GM23248 (cell line): ENCODE measurements at places on chromosomes 13 and 19.

GRCh38 chr19:4445963-4446703, 11.5 kb downstream of the UBXN6 start:
- no peak for DNase-seq

DNA sequence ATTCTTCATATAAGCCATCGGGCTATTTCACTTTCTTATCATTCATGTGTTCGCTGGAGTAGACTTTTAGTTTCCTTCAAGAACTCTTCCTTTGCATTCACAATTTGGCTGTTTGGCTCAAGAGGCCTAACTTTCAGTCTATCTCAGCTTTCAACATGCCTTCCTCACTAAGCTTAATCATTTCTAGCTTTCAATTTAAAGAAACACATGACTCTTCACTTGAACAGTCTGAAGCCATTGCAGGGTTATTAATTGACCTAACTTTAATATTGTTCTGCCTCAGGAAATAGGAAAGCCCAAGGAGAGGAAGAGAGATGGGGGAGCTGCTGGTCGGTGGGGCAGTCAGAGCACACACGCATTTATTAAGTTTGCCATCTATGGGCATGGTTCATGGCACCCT, 158.1 kb downstream of the SUCLA2 start:
- no peak for DNase-seq

DNA sequence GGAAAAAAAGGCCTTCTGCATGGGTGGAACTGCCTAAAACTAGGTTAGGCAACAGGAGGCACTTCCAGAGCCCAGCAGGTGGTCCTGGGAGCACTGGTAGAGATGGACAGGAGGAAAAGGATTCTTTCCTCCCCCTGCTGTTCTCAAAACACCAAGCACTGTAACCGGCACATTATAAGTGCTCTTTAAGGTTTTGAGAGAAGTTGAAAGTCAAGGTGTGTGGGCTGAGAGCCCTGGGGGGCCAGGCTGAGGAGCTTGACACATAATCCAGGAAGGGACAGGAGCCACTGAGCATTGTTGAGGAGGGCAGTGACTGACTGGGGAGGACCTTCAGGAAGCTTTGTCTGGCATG, 32.3 kb downstream of the SPATA13 start:
- DNase-seq, result no peak

- no peak for DNase-seq
These were observed 121.9 kb upstream of the TSC22D1 start for GRCh38 chr13:44698066-44698465.

DNA sequence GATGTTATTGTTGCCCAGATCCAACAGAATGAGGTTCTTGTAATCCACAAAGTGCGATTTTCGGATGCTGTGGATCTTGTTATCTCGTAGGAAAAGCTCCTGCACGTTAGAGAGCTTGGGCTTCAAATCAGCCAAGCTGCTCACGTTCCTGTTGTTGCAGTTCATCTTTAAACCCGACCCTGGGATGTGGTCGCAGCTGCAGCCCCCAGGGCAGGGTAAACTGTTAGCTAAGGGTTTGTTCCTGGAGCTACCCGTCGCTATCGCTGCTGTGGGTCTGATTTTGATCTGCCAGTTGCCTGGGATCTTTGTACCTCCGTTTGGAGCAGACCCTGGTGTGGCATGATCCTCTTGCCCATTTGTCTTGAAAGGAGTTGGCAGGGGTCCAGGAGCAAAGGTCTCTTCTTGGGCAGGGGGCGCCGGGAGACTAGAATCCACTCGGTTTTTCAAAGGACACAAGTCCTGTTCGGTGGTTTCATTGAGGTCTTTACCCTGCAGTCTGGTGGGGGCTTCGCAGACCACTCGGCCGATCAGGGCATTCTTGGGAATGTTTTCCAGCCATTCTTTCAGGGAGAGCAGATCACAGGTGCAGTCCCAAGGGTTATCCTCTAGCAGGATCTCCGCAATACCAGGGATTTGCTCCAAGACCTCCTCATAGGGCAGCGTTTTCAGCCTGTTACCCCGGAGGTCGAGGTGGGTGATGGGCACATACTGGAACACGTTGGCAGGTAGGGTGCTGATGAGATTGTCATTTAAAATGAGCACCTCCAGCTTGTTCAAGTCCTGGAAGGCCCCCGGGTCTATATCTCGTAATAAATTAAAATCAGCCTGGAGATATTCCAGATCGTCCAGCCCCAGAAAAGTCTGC, 1.8 kb downstream of the SLITRK1 start:
- no peak for DNase-seq

DNA sequence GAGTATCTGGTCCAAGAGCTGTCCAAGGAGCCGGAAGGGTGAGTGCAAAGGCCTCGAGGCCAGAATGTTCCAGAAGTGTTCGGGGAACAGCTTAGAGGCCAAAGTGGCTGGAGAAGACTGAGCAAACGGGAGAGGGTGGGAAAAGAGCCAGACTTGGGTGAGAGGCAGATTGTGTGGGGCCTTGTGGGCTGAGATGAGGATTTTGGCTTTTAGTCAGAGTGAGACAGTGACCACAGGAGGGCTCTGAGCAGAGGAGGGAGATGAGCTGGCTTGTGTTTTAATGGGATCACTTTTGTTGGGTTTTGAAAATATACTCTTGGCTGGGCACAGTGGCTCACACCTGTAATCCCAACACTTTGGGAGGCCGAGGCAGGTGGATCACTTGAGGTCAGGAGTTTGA, 5.6 kb downstream of the NANOS2 start:
- peak; percentile 64 for DNase-seq

GRCh38 chr13:20340136-20340758, 108.1 kb upstream of the GJB6 start:
- no peak for DNase-seq

GRCh38 chr19:46328079-46328478, 18.8 kb upstream of the PPP5C start:
- DNase-seq, result no peak

DNA sequence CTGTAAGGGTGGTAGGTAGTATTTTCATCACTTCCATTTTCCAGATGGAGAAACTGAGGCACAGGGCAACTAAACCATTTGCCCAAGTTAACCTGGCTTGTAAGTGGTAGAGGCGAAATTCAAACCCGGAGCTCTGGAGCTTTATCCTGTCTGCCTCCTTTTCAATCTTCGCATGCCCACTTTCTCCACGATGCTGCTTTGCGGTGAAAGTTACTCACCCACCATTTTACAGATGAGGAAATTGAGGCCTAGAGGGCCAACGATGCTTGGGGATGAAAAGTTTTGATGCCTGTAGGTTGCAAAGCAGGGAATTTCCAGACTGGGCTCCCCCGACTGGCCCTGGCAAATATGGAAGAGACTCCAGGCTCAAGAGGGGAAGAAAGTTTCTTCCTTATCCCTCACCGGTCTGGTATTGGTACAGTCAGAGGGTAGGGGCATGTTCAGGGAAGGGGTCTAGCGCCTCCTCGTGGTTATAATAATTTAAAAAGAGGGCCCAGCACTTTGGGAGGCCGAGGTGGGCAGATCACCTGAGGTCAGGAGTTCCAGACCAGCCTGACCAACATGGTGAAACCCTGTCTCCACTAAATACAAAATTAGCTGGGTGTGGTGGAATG, 1.9 kb upstream of the SH2D3A start:
- DNase-seq, result peak; percentile 37

GRCh38 chr13:34322014-34322742, 504.2 kb downstream of the RFC3 start:
- DNase-seq, result no peak

DNA sequence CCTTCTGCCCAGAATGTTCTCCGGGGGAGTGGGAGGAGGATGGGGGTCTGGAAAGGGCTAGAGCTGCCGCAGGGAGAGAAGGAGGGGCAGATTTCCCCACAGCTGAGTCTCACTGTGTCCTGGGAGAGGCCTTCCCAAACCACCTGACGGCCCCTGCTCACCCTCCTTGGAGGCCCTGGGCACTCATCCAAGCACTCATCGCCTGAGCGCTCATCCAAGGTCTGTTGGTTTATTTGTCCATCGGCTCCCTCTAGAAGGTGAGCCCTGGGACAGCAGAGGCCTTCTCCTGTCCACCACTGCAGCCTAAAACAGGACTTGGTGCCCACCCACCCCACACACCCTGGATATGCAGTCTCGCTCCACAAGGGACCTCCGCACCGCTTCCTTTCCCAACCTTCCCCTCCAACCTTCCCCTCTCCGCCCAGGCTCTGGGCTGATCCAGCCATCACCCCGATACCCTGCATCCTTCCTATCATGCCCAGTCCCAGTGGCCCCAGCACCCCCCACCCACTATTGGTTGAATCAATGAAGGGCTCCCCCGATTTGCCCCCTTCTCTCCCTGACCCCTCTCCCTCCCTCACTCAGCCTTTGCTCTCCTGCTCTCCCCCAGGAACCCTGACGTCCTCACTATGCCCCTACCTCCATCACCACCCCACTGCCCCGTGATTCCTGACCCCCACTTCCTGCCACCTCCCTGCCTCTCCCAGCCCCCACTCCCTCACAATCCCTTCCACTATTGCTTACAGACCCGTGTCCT, 1.7 kb downstream of the UBXN6 start:
- DNase-seq, result peak; percentile 92

- no peak for DNase-seq
These were observed 322 bp downstream of the ZNF558 start for GRCh38 chr19:8831832-8832131.

DNA sequence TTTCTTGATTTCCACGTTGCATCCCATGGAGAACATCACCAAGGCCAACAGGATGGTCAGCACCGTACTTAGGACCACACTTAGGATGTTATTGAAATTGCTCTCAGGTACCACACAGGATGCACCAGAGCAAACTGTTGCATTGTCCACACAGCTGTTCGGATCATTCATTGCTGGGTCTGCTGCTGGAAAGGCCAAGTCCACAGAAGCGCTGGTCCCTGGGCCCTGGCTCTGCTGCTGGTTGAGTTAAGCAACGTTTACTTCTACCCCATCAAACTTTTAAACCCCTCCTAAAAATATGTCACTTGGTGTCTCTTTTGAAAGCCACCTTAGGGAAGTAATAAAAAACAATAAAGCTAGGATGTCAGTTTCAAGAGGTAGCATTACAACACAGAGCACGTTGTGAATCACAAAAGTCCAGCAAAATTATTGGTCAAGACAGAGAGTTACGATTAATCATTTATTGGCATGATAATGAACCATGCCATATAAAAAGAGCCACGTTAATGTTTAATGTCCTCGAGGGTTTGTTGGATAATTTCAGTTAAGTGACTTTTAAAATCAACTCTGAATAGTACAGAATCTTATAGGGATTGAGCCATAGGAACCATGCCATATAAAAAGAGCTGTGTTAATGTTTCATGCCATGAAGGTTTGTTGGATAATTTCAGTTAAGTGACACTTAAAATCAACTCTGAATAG, at the start of gene SLC10A2:
SLC10A2 (minus strand) TSS at position 339 of the 702 bp plus-strand sequence; CDS start at position 171, 168 bp downstream.
- no peak for DNase-seq

- DNase-seq, result no peak
These were observed 10.2 kb downstream of the PPP1R37 start for GRCh38 chr19:45103156-45103507.

DNA sequence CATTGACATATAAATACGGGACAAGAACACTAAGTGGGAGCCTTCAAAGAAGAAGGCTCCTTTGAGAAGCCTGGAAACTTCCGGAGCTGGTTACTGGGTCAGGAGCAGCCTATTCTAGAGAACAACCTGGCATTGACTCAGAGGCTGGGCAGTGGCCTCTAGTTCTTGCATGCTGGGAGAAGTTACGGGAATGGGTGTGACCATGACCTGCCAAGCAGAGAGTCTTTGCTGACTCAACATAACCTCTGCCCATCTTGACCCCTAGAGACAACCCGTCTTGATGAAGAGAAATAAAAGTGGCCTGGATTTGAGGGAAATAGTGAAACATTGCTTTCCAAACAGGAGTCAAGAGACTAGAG, 21.0 kb downstream of the STARD13 start:
- no peak for DNase-seq

GRCh38 chr19:741506-742131, 9.3 kb upstream of the MISP start:
- no peak for DNase-seq

DNA sequence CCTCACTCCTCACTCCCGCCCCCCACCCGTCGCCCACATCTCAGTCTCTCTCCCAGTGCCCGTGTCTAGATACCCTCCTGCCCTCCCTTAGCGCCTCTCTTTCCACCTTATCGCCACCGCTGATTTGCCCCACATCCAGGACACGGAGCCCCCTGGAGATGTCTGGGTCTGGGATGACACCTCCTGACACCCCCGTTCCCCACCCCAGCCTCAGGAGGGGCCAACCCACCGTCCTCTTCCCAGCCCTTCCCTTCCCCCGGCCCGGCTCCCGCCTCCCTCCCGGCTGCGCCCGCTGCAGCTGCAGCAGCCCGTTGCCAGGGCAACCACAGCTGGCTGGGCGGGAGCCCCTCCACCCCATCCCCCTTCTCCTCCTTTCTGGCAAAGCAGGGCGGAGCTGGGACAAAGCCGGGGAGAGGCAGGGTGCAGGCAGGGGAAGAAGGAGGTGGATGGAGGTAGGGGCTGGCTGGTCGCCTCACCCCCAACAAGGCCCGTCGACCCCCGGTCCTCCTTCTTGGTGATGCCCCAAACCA, 13.5 kb downstream of the DPF1 start:
- peak; percentile 48 for DNase-seq

DNA sequence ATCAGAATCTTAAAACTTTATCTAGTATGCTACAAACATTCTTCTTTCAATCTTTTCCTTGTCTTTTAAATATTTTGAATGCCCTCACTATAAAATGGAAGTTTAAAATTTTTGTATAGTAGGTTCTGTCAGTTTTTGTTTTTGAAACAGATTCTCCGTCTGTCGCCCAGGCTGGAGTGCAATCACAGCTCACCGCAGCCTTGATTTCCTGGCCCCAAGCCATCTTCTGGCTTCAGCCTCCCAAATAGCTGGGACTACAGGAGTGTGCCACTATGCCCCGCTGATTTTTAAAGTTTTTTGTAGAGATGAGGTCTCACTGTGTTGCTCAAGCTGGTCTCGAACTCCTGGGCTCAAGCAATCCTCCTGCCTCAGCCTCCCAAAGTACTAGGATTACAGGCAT, 20.7 kb downstream of the PHF11 start:
- no peak for DNase-seq

GRCh38 chr19:29172302-29172701, 40.6 kb downstream of the UQCRFS1 start:
- no peak for DNase-seq

- no peak for DNase-seq
These were observed 257 bp downstream of the KCTD12 start for GRCh38 chr13:76886005-76886291.

GRCh38 chr13:110225609-110226574, 81.1 kb downstream of the COL4A1 start:
- DNase-seq, result no peak

DNA sequence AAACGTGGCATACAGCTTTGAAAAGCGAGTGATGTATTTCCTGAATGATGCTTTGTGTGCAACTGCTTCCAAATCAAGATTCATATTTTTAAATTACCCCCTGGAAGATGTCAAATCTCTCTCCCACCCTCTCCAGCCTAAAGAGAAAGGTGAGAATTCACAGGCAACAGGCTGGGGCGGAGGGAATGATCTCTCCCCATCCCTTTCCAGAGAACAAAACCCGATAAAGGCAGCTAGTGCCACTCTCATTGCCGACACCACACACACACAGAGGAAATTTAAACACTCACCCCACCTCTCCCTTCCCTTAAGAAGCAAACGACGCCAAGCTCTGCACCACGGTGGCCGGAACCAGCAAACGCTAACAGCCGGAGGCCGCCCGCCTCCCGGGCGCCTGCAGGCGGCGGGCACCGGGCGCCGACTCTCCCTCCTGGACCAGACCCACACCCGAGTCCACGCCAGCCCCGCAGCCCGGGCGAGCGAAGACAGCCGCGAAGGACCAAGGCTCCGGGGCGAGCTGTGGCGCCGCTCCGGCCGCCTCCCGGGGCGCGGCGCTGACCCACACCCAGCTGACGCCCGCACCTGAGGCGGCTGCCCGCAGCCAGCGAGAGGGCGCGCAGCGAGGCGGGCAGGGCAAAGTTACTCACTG, 477 bp downstream of the LNX2 start:
- DNase-seq, result peak; percentile 76
